Glomerular endothelial cell (primary cell): ENCODE measurements at places on chromosomes 2 and 18.
A peak's percentile ranks its signal among the peaks of the same experiment; 100 is the strongest.

DNA sequence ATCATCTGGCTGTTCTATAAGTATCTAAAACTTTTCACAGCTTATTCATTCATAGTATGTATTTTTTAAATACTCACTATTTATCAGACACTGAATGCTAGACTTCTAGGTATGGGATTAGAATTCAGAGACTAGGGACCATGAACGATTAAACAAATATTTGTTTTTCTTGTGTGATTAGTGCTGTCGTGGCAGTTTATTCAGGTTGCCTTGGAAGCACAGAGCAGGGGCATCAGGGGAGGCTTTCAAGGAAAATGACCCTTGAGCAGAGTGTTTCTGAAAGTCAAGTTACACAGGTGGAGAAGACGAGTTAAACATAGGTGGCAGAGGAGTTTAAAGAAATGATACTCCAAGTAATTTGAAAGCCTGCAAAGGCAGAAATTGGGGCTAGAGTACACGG lies 5.7 kb downstream of the SPOPL start:
- DNase-seq = no peak

DNA sequence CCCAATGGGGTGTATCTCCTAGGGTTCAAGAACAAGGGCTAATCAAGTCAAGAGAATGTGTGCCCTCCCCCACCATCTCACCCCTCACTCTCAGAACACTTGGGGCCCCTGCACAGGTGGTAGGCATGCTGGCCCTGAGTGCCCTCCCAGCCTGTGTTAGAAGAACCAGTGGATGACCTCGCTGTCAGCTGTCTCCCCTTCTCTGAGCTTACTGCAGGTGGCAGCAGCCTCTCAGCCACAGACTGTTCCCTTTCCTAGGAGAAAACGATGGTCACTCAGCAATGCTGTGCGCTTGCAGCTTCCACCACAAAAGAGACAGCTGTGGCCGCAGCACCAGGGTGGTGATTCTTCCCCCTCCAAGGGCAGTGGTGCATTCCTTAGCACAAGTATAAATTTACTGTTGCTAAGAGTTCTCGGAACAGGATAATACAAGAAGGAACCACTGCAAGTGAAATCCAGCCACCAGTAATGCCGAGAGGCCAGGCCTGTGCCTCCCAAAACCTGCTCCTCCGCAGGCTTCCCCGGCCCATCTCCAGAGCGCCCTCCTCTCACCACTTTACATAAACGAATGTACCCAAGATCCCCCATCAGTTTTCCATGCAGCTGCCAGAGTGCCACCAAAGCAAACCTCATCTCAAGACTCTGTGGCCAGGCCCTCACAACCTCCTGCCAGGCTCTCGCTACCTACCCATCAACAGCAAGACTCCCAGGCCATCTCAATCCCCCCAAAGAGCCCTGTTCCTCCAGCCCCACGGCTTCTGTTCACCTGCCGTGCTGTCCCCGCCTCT lies 935 bp upstream of the RAMP1 start:
- DNase-seq = no peak

DNA sequence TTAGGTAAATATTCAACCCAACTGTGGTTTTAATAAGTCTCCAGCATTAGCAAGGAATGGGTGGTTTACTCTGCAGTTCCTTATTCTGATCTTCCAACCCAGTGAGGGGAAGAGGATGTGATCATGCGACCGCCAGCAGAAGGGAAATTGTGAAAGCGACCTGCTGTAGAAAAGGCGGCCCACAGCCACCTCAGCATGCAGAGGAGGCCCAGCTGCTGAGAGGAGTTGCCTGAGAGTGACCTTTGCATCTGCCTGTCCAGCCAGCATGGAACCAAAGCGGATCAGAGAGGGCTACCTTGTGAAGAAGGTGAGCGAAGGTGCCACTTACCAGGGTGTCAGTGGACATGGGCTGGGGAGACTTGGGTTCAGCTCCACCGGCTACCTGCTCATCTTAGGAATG lies at the start of gene PLEK:
TSS of gene PLEK (plus strand) at position 196 of the 400 bp plus-strand sequence. CDS start at position 266, 70 bp downstream.
- DNase-seq = no peak

- no peak for DNase-seq
Measured at GRCh38 chr2:201466050-201466675, 14.6 kb downstream of the STRADB start.

- no peak for DNase-seq
Measured at GRCh38 chr2:134154246-134154645, 99.6 kb upstream of the MGAT5 start.

- peak; percentile 27 for DNase-seq
Measured at GRCh38 chr2:167292430-167293171, 404.3 kb downstream of the XIRP2 start.

DNA sequence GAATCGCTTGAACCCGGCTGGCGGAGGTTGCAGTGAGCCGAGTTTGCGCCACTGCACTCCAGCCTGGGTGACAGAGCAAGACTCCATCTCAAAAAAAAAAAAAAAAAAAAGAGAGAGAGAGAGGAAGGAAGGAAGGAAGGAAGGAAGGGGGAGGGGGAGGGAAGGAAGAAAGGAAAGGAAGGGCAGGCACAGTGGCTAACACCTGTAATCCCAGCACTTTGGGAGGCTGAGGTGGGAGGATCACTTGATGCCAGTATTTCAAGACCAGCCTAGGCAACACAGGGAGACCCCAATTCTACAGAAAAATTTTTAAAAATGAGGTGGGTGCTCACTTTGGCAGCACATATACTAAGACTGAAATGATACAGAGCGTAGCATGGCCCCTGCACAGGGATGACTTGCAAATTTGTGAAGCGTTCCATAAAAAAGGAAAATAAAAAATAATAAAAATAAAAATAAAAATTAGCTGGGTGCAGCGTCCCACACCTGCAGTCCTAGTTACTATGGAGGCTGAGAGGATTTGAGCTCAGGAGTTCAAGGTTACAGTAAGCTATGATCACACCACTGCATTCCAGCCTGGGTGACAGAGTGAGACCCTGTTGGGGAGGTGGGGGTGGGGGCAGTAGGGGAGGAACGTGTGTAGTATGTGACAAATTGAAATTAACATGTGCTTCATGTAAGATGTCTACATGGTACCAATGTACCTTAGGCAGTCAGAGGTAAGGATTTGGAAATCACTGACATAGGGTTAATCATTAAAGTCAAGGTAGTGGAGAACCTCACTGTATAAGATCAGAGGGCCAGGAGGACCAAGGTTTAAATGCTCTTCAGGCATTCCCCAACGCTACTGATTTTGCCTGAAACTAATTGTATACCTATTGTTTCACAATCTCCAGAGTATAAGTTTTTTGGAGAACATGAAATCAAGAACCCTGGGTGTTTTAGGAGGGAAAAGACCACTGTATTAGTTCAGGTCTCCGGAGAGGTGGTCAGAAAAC lies 1.4 kb downstream of the WDCP start:
- no peak for DNase-seq

- peak; percentile 25 for DNase-seq
Measured at GRCh38 chr18:25042641-25043051, 309.3 kb downstream of the ZNF521 start.

DNA sequence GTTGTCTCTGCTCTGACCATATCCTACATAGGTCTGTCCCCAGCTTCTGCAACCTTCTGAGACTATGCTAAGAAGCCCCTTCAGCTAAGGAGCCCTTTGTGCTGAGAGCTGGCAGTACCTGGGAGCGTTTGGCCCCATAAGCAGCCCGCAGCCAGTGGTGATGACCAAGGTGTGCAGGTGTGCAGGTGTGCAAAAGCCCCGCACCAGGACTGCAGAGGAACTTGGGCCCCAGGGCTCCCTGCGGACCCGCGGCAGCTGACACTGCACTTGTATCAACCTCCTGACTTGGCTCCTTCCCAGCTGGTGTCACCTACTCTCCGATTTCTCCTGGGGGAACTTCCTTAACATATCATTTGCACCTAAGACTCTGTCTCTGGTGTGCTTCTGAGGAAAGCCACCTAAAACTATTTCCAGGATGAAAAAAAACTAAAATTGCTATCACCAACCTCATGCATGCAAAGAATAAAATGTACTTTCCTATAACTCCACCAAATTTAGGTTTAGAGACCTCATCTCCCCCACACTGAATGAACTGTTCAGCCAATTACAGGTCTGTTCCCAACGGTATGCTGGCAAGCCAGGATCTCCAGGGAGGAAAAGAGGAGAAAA lies 16.1 kb upstream of the GNAL start:
- no peak for DNase-seq

GRCh38 chr18:54551590-54551989 lies 39.5 kb upstream of the DYNAP start:
- DNase-seq = no peak

DNA sequence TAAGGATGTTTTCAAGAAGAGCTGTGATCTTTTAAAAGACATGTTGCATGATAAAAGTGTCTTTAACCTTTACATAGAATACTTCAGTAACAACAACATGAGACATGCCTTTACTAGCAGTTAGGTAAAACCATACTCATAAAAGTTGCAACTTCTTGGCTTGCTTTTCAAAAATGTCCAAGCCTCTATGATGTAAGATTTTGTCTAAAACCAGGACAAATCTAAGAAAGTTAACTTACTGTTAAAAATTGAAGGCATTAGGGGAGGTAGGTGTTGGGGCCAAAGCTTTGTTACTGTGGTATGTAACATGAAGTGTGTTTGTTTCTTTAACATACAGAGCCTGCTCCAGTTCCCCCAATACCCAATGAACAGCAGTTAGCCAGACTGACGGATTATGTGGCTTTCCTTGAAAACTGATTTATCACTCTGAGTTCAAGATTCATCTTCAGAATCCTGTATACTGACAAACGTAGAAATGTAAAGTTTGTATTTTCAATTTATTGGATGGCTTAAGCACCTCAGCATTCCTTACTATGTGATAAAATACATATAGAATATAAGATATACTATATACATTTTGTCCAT lies 11.7 kb downstream of the COPS8 start:
- DNase-seq = no peak

- no peak for DNase-seq
Measured at GRCh38 chr2:14322306-14322705, 310.2 kb upstream of the LRATD1 start.

DNA sequence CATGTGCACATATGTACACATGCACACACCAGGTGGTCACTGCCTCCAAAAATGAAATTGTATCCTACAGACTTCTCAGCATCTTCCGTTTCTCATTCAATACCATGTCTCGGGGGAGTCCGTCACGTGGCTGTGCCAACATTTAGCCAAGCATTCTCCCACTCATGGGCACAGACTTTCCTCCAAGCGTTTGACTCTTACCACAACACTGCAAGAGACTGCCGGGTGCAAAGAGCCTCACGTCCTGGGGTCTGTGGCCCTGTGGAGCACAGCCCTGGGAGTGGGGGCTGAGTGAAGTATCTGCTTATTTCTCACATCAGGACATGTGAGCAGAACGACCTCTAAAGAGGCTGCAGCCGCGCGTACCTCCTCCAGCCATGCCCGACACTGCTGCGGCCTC lies 28.0 kb downstream of the HDAC4 start:
- no peak for DNase-seq

GRCh38 chr18:10056506-10056905 lies 142.7 kb downstream of the VAPA start:
- DNase-seq = no peak

GRCh38 chr2:41958251-41958650 lies 89.6 kb upstream of the PKDCC start:
- no peak for DNase-seq

DNA sequence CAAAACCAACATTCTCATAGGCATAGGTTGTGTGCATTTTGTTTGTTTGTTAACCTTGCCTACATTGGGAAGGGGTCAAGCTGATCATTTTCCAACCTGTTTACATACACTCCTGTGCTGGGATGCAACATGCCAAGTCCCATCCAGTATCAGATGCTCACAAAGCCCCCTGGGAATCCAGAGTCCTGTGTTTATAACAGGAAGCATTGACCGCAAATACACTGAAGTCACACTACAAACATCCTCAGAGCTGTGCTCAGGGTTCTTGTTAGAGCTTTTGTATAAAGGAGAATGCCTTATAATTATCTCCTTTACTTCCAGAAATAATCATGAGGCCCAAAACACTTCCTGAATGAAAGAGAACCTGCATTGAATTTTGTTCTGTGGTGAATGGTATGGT lies 488.7 kb upstream of the TCF4 start:
- DNase-seq = no peak

DNA sequence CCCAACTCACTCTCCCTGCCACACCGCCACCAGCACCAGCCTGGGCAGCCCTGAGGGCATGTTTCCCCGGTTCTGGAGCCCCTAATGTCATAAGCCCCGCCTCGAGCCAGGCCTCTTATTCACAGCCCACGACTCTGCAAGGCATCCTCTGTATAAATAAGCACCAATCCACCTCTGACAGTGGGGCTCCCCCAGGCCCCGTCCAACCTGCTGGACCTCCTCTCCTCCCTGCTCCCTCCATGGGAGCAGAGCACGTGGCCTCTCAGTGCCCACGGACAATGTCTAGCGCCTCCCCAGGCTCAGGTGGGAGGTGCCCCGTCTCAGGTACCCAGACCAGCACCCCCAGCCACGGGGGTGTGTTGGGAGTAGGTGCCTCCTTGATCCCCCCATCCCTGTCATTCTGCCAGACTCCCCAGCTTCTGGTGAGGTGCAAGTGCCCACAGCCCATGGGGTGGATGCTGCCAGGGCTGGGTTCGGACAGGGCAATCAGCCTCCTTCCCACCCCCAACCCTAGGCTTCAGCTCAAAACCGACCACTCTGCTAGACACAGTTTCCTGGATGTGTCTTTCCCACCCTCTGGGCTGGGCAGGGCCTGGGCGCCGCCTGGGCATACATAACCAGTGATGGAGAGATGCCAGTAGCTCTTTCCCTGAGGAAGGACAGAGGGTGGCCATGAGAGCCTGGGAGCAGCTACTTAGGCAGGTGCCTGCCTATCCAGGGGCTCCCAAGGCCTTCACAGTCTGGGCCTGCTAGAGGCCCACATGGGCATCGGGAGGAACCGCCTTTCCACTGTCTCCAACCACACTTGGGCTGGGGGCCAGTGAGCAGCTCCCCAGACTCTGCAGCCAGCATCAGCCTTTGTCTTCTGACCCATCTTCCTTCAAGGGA lies 1.6 kb upstream of the ADRA2B start:
- no peak for DNase-seq

DNA sequence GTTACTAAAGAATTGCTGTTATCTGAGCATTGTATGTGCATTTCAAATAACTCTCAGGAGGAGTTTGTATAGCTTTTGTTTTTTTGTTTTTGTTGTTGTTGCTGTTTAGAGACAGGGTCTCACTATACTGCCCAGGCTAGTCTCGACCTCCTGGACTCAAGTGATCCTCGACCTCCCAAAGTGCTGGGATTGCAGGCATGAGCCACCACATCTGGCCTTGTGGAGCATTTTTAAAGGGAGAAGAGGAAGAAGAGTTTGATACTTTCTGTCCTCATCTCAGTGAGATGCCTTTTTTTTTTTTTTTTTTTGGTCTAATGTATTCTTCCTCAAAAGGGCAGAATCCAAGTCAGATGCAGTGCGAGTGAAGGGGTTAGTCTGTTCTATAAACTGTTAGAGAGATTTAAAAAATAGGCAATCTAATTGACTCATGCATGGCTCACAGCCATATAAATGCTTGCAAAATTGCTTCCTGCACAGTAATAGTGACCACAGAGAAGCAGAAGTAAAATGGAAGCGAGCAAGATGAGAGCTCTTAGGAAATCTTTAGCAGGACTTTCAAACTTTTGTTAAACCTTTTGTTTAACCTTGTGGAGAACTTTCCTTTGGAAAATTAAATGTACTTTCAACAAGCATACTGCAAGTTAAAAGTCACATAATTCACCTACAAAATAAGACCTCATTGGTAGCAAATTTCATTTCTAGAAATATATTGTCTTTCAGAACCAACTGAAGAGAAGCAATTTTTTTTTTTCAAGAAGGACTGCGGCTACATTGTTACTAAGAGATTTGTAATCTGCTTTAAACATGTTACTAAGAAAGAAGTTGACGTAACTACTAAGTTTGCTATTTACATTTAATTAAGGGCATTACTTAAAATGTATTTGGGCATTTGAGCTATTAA lies 52.3 kb upstream of the ROCK1 start:
- no peak for DNase-seq

- DNase-seq = no peak
Measured at GRCh38 chr2:75431276-75431675, 129.5 kb downstream of the EVA1A start.
